Naive thymus-derived CD8-positive, alpha-beta T cell (primary cell): ENCODE measurements at places on chromosomes 2 and 18. TPM values are rescaled to one million over a fixed set of nuclear protein-coding genes. Genes with fewer than 3 reads are reported as not detected.

- DNase-seq, result peak; percentile 15
Observed at GRCh38 chr2:12005886-12006681, 259.7 kb downstream of the LPIN1 start.

DNA sequence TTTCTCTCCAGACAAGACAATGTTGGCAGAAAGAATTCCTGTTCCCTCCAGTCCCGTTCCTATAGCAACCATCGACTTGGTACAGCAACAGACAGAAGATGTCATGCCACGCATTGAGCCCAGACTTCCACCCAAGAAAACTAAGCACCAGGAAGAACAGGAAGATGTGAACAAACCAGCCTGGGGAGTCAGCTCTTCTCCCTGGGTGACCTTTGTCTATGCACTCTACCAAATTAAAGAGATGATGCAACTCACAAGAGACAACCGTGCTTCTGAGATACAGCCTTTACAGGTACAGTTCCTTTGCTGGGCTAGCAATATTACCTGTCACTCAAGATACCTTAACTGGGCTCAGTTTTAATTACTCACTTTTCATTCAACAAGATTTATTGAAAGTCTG is 37.1 kb downstream of the NEMP2 start:
- no peak for DNase-seq

- no peak for DNase-seq
Observed at GRCh38 chr18:24982831-24983230, 369.1 kb downstream of the ZNF521 start.

- no peak for DNase-seq
Observed at GRCh38 chr2:233081731-233082221, 21.6 kb downstream of the INPP5D start.

DNA sequence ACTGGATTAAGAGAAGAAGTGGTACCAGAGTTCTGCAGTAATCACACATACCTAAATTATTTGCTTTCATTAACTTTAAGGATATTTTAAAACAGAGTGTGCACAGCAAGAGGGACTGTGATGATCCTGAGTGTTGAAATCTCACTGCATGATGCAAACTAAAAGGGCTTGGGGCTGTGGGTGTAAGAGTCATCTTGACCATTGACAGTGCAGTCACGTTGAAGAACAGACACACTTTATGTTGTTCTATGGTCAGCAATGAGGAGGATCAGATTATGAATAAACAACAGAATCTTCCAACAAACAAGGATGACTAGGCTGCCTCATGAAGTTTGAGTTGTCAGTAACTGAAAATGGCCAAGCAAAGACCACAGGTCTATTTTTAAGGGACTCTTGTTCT is 87.2 kb upstream of the GALNT5 start:
- DNase-seq, result no peak

DNA sequence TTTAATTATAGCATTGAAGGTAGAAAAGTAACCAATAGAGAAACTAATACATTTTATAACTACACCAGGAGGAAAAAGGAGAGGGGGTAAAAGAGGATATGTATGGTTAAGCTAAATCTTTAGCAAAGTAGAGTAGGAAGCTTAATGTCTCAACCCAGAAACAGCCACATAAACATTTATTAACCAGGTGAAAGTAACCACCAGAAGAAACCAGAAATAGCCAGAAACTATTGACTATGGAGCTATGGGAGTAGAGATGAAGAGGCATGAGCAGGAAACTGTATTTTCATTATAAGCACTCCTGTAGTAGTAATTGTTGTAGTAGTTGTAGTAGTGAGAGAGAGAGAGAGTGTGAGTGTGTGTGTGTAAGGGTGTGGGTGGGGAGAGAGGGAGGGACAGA is 617.5 kb upstream of the CHAC2 start:
- no peak for DNase-seq

- DNase-seq, result no peak
Observed at GRCh38 chr2:6288791-6289190, 576.9 kb downstream of the CMPK2 start.

GRCh38 chr2:156867201-156867600 is 390.3 kb upstream of the GALNT5 start:
- no peak for DNase-seq

DNA sequence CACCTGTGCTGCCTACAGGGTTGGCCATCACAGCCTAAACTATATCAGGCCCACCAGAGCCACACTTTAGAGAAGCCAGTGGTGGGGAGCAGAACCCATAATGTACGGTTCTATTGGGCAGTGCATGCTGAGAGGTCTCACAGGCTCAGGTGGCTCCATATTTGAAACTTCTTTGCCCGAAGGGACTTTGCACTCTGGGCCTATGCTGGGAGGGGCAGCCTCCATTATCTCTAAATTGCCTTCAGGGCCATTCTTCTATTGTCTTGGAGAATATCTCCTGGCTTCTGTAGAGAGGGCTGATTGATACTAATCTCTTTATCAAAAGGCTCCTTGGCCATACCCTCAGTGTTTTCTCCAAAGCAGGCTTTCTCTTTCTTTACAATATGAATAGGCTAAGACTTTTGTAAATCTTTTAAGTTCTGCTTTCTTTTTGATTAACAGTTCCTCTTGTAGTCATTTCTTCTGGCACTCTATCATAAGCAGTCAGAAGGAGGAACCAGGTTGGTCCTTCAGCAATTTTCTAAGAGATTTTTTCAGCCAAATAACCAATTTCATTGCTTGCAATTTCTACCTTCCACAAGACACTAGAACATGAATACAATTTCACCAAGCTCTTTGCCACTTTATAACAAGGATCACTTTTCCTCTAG is 44.5 kb downstream of the RPE start:
- DNase-seq, result no peak

DNA sequence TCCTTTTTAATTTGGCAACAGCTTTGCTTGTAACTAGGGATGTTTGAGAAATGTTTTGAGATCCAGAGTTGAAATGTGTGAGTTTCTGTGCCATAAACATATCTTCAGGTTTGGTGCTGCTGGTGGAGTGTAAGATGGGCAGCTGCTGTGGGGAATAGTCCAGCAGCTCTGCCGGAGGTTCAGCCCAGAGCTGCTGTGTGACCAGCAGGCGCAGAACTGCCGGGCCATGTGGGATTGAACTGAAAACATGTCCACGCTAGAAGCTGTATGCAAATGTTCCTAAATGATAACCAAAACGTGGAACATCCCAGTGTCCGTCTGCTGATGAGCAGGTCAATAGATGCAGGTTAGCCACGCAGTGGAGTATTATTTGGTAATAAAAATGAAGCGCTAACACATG is 99.6 kb downstream of the DGKD start:
- DNase-seq, result no peak

DNA sequence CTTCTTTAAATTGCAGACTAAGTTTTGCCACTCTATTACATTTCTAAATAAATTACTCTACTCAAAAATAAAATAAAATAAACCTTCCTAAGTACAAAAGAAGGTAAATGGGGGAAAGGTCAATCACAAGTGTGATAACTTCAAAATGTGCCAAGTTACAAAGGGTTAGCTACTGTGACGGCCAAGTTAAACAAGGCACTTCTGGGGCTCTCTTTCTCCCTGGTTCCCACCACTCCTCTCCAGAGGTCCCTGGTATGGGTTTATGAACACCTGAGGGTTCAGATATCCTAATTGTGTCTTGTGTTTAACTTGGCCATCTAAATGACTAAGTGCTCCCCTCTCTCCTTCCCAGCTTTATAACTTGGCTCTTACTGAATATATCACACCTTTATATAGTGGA is 5.4 kb downstream of the ZNF521 start:
- DNase-seq, result no peak

DNA sequence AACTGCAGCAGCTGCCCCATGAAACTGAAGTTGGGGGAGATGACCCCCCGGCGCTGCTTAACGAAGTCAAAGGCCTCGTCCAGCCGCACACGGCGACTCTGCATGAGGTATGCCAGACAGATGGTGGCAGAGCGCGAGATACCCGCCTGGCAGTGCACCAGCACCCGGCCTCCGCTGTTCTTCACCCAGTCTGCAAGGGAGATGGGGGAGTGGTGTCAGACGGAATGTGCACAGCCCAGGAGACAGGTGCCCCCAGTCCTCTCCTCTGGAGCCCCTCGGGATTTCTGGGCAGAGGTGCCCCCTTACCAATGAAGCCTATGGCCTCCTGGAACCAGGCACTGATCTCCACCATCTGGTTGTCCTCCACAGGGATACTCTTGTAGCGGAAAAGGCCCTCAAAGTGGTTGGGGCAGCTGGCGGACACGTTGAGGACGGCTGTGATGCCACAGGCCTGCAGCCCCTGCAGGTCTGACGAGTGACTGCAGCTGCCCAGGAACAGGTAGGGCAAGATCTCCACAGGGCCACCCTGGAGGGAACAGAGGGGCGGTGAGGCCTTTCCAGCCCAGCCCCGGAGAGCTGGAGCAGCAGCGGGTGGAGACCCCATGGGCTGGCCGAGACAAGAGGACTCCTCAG is 1.3 kb downstream of the DUSP2 start:
- DNase-seq, result peak; percentile 73

GRCh38 chr18:55858661-55859515 is 270.9 kb upstream of the TCF4 start:
- no peak for DNase-seq

- DNase-seq, result no peak
Observed at GRCh38 chr2:127423478-127423843, 5.2 kb downstream of the PROC start.

GRCh38 chr2:6919901-6920742 is 2.9 kb downstream of the RNF144A start:
- no peak for DNase-seq

DNA sequence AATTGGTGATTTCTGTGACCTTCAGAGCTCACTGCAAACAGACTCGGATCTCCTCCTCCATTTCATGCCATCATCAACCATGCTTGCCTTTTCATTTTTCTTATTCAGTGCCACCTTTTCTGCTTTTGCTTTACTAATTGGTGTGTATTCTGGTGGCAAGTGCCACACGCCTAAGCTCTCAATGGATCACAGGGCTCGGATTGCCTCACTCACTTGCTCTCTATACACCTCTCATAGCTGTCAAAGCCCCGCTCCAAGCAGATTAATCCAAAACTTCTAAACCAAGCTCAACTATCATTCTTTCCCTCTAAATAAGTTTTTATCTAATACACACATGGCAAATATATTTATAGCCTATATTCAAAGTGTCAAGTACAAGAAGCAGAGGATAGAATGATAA is 86.4 kb downstream of the PLEKHM3 start:
- no peak for DNase-seq

DNA sequence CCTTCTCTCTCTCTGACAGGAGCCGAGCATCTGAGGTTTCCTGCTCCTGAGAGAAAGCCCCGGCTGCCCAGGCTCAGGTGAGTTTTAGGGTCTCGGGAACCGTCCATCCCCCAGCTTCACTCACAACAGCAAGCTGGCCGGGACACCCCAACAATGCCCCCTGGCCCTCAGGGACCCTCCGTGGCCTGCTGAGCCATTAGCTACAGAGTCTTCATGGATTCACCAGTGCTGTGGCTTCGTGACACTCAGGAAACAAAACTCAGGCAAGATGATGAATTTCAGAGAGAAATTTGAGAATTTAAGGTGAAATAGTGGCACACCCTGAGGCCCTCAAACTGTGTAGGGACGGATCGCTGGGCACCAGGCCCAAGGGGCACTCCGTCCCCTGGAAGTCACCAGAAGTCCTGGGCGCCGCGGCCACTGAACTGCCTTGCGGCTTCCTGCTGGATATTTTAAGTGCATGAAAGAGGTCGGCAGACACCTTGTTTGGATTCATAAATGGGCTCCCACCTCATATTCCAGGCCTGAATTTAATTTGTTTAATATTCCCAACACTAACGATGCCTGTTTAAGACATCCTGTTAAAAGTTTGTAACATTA is 368.3 kb upstream of the SALL3 start:
- no peak for DNase-seq

- DNase-seq, result no peak
Observed at GRCh38 chr2:108707300-108707699, 12.0 kb upstream of the RANBP2 start.

DNA sequence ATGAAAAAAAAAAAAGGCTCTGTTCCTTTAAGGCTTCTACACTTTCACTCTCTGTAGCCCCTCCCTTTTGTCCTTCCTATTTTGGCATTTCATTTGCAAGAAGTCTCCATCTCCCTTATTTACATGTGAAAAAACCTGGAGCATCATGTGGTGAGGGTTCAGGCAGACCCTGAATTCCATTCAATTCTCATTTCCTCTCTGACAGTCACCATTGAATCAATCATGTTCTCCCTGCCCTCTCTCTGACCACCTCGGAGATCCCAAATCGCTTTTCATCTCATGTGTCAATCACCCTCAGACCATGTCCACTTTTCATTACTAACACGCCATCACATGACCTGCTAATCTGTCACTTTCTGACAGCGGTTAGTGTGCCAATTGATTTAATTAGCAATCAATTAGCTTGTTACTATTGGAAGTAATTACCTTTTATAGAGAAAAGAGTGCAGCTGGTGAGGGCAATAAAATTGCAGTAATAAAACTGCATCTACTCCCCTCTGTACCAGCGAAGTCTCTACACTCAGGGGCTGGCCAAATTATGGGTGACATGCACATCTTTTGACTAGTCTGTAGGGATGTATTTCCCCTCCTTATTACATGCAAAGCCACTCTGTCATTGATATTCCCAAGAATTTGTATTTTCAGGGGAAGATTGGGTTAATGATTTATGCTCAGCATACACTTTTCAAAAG is 317.4 kb downstream of the EN1 start:
- DNase-seq, result no peak

DNA sequence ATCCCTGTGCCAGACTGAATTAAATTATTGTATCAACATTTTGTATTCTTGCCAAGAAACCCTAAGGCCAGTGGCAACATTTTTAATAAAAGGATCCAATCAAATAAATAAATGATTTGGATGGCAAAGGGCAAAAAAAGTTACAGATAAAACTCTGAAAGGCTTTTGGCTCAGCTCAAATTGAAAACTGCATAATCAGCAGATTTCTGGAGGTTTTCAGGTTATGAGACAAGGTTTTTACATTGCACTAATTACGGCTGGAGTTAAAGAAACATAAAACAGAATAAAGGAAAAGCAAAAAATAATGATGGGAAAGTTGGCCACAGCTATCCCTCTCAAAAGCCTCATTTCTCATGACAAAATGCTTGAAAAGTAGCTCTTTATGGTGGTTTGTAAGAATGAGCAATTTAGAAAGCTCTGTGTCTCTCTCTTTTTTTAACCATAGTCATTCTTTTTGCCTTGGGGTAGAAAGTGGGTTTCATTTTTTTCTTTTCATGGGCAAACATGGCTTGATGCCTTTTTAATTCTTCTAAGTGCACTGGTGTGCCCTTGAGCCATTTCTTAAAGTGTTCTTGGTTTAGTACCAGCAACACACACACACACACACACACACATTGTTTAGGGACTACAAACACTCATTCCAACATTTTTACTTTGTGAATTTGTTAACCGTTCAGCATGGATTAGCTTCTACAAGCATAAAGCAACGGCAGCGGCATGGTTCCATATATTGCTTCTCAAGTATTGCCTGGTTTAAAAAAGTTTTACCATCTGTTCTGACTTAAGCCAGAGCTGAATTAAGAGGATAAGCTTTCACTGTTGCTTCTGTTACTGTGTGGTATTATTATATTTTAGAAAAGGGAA is 747.1 kb upstream of the FSHR start:
- DNase-seq, result no peak

GRCh38 chr2:127579231-127579630 is 43.7 kb downstream of the MYO7B start:
- DNase-seq, result no peak

GRCh38 chr2:241009601-241010530 is 11.4 kb downstream of the SNED1 start:
- DNase-seq, result peak; percentile 43

GRCh38 chr2:133424876-133425275 is 143.4 kb downstream of the NCKAP5 start:
- no peak for DNase-seq

APOB gene
- total RNA-seq, result not detected

EML6 gene
- total RNA-seq, result 1.4 TPM

ASPRV1 gene
- total RNA-seq, result 2.8 TPM

ANKRD23 gene
- 13.1 TPM for total RNA-seq

STAT4 gene
- total RNA-seq, result 134 TPM

SMAD2 gene
- 151 TPM for total RNA-seq

GREB1 gene
- 1.1 TPM for total RNA-seq

MPV17 gene
- 111 TPM for total RNA-seq
